ENCODE measurements at places on chromosomes 5 and 9.

DNA sequence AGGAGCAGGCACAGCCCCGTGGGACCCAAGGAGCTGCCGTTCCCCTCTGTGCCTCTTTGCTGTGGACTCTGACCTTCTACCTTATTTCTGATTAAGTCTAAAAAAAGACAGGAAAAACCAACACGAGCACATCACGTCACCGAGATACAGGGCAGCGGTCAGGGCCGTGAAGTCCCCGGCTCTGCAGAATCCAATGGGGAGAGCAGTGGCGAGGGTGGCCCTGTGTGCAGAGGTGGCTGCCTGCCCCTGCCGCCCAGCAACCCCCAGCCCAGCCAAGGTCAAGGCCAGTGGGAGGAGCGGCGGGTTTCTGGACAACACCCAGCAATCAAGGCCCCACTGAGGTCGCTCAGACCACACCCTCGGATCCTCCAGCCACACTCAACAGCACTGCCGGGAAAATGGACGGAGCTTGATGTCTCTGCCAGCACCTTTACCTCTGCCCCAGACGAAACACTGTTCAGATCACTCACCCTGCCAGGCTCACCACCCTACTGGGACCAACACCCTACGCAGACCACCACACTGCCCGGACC lies 32.7 kb upstream of the SLC9A3 start:
- DNase-seq: no peak

DNA sequence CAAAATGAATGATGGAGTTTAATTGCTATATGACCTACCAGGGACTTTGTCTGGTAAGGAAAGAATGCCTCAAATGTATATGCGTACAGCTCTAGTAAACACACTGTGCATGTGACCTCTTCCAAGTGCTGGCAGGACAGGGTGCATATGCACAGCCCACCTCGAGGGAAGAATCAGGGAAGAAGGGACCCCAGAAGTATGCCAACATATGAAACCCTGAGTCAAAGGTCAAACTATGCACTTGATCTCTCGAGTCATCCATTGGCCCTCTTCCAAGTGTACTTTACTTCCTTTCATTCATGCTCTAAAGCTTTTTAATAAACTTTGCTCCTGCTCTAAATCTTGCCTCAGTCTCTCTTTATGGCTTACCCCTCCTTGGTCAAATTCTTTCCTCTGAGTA lies 804.6 kb upstream of the COX7C start:
- DNase-seq: no peak

DNA sequence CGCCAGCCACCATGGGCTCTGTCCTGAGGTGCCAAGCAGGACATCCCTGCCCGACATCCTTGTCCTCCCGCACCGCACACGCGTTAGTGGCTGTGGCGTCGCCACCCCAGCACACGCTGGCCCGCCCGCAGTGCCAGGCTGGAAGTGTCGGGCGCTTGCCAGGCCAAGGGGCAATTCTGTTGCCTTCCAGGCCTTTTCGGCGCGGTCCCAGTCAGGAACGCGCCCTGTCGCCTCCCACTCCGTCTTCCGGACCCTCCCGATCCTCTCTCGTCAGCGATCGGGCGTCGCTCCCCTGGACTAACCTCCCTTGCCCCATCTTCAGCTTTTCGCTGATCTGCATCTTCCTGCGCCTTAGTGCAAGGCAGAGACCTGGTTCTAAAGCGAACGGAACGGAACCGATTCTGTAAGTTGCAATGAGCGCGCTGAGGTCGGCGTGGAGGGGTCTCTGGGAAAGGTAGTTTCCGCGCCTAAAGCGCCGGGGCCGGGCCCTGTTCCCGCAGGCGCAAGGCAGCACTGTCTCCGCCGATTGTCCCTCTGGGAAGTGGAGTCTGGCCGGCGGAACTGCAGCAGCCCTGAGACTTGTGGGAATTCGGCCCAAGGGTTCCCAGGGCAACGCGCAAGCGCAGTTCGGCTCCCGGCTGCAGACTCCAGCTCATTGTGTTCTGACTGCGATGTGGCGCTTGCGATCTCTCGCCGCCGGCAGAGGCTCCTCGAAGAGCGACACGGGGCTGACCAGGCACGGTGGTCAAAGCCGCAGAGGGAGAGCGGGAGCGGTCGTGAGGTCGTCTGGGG lies at the start of gene ZNF454:
ZNF454 (plus strand) TSS at position 630 of the 792 bp plus-strand sequence. CDS start 1,594 bp downstream, outside the sequence.
- no peak for DNase-seq

GRCh38 chr5:54718656-54719055 lies 201.1 kb downstream of the SNX18 start:
- no peak for DNase-seq

DNA sequence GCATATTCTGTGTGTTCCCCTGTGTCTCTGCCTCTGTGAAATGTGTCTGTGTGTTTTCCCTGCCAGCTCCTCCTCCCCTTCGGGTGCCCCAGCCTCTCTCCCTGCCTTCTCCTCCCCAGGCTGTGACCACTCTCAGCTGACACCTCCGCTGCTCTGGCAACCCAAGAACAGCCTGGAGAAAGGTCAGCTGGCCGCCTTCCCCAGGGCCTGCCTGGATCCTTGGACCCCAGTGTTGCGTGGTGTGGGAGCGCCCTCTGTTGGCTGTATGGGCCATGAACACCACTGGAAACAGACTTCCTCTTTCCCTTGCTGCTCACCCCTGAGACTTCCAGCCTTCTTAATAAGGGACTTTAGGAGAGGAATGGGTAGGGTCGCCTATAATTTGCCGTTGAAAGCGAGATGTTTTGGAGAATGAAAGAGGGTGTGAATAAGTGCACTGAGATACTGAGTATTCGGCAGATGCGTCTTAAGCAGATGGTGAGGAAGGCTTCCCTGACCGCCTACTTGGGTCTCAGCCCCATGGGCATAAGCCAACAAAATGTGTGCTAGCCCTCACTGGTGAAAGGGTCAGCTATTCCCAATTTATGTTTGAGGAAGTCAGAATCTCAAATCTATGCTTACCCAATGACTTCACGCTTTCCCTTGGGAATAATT lies 114.9 kb upstream of the TRIM32 start:
- no peak for DNase-seq

DNA sequence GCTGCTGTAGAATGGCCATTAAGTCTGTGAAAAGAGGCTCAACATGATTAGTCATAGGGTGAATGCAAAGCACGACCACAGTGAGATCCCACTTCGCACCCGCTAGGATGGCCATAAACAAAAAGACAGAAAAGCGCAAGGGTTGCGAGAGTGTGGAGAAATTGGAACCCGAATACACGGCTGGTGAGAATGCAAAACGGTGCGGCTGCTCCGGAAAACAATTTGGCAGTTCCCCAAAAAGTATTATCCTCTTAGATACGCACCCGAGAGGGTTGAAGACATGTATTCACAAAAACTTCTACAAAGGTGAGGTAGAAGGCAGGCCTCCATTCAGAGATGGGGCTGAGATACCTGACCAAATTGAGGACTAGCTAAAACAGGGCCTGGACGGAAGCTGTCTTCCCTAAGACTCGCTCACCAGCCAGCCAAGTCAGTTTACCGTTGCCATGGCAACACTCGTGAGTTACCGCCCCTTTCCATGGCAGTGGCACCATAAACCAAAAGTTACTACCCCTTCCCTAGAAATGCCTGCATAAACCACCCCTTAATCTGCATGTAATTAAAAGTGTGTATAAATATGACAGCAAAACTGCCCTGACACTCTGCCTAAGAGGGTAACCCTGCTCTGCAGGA lies 726 bp upstream of the PSMB7 start:
- no peak for DNase-seq

DNA sequence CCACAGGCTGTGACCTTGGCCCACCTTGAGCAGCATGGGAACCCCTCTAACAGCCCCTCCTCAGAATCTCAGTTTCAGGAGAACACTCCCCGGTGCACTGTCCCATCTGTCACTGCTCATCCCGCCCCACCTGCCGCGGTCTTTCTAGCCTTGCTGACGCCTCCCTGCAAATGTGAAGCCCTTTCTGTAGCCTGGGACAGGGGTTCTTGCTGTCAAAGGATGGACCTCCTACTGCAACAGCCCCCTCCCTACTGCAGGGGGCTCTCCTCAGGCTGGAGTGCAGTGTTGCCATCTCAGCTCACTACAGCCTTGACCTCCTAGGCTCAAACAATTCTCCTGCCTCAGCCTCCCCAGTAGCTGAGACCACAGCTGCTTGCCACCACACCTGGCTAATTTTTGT lies 20.0 kb downstream of the OR2V1 start:
- no peak for DNase-seq

DNA sequence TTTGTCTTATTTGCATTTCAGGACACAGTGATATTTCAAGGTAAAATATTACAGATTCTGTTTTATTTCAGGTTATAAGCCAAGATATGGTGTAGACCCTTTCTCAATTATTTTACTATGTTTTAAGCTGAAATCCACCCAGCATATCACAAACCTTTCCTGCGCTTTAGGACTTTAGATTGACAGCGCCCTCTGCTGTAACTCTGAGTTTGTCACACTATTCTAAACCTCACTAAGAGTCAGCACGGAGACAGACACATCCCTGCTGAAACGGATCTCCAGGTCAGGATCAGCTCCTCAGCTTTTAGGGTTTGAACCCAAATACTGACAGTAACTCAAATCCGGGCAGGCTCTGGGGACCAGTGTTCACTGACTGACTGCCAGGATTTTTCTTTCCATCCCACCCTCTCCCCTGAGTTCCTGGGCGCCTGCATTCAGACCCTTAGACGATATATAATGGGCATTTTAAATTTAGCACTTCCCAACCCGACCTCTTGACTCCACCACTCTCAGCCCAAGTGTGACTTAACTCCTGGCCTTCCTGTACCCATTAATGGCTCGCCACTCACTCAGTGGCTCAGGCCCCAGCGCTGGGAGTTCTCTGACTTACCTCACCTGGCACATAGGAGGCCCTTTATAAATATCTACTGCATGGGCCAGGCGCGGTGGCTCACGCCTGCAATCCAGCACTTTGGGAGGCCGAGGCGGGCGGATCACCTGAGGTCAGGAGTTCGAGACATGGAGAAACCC lies 33.5 kb downstream of the TLX3 start:
- DNase-seq: no peak

DNA sequence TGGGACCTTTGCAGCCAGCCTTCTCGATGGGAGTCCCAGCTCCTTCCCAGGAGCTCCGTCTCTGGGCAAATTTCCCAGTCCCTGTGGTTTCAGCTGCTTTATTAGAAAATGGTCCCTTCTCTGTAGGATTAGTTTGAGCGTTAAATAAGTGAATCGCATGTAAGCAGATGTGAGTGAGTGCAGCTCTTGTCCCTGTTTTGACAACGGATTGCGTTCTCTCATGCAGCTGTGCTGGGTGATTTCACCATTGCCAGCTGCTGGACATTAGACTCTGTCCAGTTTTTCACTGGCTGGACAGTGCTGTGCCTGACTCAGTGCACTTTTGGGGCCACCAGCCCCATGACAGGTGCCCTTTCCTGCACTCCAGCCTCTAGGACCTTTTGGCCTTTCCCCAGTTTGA lies 11.6 kb upstream of the CEL start:
- no peak for DNase-seq

GRCh38 chr5:31678180-31678579 lies 39.2 kb downstream of the PDZD2 start:
- DNase-seq: no peak

GRCh38 chr5:137753691-137754187 lies 424 bp downstream of the HNRNPA0 start:
- DNase-seq: no peak

DNA sequence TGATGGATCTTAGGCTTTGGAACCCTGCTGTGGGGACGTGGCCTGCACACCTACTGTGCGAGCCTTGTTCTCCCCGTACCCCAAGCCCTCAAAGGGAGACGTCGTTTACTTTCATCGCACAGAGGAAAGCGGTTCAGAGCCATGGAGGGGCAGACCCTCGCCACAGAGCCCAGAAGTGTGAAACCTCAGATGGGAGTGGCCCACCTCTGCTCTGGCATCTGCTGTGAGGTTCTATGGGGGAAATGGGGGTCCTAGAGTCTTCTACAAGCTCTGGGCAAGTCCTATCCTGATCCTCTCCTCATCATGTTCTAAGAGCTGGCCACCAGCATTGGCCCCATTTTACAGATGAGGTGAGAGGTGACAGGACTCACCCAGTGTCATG lies 3.7 kb upstream of the RNF44 start:
- DNase-seq: no peak

DNA sequence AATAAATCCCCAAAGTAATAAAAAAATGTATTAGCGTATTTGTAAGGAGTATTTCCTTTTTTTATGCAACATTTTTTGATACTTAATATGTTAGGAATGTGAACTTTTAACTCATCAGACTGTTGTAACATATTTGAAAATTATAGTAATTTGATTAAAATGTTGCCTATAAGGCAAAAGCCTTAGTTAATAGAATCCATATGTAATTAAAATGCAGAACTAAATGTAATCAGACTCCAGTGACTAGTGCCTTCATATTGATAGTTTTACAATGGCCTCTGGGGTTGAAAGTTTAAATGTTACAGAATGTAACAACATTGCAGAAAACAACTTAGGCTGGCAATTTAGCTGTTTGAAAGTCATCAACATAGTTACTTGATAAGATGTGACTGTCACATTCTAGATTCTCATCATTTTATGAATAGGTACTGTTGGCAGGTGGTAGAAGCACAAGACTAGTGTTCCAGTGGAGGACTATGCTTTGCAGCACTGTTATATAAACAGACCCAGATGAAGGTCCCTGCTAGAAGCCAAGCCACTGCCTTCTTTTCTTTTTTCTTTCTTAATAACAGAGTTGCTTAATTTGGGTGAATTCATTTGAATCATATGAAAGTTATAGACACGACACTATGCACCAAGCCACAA lies 382.9 kb downstream of the CCDC171 start:
- DNase-seq: no peak

- no peak for DNase-seq
Measured at GRCh38 chr9:12776513-12777055, 1.8 kb downstream of the LURAP1L start.

GRCh38 chr5:142486581-142486980 lies 161.8 kb upstream of the SPRY4 start:
- no peak for DNase-seq

DNA sequence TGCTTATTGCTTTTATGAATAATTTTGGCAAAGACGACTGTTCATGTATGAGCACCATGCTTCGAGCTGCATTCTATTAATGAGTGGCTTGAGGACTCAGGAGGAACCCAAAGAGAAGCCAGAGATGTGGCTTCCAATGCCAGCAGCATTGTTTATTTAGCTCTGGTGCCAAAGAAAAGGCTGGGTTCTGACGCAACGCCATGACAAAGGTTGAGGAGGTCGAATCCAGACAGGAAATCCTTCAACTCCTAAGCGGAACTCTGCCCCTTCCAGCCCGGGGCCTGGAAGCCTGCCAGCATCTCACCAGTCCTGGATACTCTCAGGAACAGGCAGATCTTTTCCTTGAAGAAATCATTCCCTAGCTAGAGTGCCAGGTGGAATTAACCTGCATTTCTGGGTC lies 104.4 kb downstream of the ARHGAP26 start:
- no peak for DNase-seq

GRCh38 chr9:137742698-137743097 lies 123.9 kb downstream of the EHMT1 start:
- no peak for DNase-seq

- no peak for DNase-seq
Measured at GRCh38 chr9:118271936-118272335, 567.7 kb downstream of the TLR4 start.

Measured in stimulated activated CD8-positive, alpha-beta memory T cell treated with anti-CD3 and anti-CD28 coated beads, Interleukin-7, amount 100 ng/mL, for 4 hours (primary cell).